ENCODE measurements at places on chromosomes 5 and 9.

GRCh38 chr5:168653626-168654025, 74.5 kb upstream of the PANK3 start:
- DNase-seq = no peak

- DNase-seq = no peak
These were observed 449.5 kb upstream of the TRPC7 start for GRCh38 chr5:136814619-136815378.

GRCh38 chr5:94442991-94443390, 175.4 kb downstream of the KIAA0825 start:
- no peak for DNase-seq

DNA sequence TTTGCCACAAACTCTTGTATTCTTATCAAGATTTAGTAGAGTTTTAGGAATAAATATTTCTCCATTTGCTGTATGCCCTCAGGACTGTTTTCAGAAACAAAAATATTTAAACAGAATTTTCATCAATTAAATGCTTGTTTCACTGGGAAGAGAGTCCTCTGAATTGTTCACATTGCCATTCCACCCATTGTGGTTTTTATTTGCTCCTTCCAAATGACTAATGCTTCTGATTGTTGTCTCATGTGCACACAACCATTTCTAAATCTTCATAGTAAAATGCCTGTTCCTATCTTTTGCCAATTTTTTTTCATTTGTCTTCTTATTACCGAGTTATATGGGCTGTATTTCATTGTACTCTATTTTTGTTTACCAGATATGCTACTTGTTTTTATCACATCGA, 10.6 kb downstream of the MARCOL start:
- no peak for DNase-seq

- no peak for DNase-seq
These were observed 27.2 kb downstream of the WNK2 start for GRCh38 chr9:93210974-93211653.

- no peak for DNase-seq
These were observed 66.0 kb upstream of the PTPRD start for GRCh38 chr9:10678790-10679189.

DNA sequence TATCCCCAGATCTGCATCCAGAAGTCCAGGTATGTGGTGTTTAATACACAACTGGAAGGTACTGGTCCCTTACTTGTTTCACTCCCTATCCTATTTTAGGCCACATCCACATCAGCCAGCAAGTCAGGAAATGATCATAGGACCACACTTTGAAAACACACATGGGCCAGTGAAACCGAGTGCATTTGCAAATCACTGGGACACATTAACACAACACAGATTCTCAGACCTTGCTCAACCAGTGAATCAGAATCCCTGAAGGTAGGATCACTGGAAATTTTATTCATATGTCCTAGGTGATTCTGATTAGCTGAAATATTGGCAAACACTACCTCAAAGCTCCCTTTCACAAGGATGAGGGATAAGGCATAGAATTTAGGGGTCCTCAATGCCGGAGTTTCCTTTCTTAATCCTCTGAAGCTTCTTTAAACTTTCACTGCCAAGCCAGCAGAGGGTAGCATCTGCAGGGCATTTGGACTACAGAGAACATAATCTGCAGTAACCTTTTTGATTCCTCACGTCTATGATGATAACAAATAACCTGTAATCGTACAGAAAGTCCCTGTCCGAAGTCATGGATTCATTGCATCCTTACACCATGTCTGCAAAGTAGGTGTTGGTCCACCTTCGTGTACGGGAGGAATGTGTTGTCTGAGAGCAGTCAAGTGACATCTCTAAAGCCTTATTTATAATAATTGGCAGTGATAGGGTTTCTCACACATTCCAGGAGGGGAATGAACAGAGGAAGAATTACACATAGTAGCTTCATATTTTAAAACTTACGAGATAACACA, 11.0 kb upstream of the ABLIM3 start:
- DNase-seq = no peak

DNA sequence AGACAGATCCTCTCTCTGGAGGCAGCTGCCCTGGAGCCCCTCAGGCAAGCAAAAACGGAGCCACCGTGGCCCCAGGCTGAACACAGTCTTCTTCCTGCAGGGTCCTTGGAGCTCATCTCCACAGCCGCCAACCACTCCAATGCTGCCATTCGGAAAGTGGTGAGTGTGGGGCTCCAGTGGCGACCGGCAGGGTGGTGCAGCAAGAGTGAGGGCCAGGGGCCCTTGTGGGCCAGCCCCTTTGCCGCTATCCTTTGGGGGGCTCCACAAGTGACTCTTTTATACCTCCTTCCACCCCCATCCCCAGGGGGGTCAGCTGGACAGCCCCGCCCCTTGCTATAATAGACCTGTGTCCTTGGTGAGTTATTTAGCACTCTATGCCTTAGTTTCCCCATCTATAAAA, 47.4 kb upstream of the SUSD3 start:
- DNase-seq = no peak

- DNase-seq = no peak
These were observed 117.8 kb downstream of the CCDC192 start for GRCh38 chr5:127820910-127821553.

- peak; percentile 88 for DNase-seq
These were observed 6.8 kb upstream of the TOR2A start for GRCh38 chr9:127741831-127742434.

DNA sequence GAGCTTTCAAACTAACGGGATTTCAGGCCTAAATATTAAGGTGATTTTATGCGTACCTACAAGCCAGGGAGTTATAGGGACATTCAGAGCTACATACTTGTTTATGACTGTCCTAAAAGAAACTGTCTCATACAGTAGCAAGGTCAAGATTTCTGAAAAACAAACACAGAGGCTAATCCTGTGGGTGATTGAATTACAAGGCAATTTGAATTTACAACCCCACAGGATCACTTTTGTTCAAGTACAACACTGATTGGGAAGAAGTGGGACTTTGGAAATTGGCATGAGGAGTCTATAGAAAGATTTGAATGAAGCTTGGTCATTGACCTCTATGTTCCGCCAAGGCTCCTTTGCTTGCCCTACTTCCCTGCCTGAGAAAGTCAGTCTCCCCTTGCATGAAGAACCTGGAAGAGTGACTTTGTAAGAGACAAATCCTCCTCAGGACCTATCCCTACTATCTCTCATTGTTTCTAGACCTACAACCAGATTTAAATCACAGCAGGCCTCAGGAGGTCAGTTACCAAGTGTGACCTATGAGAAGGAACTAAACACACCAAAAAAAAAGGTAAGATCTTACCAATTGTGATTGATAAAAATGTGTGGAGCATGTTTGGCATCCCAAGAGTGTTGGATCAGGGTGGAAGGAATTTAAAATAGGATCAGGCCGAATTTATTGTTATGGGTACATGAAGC, 38.4 kb upstream of the CDC42SE2 start:
- no peak for DNase-seq

DNA sequence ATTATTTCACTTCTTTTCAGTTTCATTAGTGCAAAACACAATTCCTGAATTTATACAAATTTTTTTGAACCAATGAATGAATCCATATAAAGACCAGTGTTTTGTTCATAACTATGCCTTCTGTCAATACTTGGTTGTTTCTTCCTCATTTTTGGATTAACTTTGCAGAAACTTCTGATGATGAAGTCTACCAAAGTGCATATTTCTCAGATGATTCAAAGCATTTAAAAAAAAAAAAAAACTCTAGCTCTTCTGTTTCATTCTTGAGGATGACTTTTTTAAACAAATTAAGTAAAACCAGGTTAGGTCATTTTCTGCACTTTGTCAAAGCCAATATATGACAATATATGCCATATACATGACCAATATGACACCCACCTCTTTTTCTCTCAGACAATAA, 92.6 kb downstream of the CHSY3 start:
- DNase-seq = no peak

GRCh38 chr5:37975531-37975930, 135.7 kb upstream of the GDNF start:
- no peak for DNase-seq

- no peak for DNase-seq
These were observed 215.1 kb downstream of the SEC61B start for GRCh38 chr9:99437145-99437544.

- no peak for DNase-seq
These were observed 164.4 kb upstream of the EFNA5 start for GRCh38 chr5:107835096-107835495.

DNA sequence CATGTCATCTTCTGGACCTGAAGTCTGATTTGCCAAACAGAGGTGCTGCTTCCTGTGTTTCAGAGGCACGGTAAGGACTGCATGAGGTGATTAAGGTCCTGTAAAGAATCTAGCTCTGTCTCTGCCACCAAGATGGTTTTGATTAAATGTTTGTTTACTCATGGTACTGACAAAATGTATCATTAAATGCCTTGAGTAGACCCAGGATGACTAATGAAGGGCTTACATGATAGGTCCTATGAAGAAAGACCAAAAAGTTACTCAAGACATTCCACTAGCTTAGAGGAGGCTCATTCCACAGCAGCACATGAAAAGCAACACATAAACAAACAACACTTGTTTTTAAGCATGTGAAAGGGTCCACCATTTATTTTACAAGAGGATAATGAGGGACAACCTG, 100.9 kb downstream of the BOD1 start:
- peak; percentile 38 for DNase-seq

DNA sequence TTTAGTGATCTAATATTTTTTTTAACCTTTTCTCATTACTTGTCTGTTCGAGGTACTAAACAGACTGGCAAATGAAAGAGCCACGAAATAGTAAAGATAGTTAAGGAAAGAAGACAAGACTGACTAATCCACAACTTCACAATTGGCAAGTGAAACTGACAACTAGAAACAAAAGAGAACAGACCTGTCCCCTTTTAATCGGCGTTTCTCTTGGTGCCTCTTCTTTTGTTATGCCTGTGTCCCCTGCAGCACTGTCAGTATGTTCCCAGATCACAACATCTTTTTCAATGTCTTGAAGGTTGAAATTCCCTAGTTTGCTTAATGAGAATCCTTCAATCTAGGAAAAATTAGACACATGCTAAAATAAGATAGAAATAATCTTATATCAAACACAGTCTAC, 26.1 kb downstream of the TUT7 start:
- DNase-seq = no peak

GRCh38 chr5:59348189-59348588, 545.3 kb downstream of the PDE4D start:
- no peak for DNase-seq

DNA sequence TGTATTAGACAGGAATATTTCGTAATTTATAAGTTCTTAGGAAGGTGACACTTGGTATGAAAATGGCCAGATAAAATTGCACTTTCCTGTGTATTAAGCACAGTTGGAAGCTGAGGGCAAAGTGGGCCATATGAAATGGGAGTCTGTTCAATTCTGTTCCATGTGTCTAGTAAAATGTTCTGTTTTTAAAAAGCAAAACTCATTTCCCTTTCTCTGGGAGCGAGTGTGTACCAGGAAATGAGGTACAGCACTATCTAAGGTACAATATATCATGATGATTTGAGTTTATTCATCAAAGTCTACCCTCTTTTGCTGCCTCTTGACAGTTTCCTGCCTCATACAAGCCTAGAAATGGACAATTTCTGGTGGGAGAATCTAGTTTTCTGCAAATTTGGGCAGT, 51.2 kb upstream of the KCNN2 start:
- DNase-seq = no peak

GRCh38 chr5:123440456-123441181, 17.4 kb upstream of the CEP120 start:
- no peak for DNase-seq

- DNase-seq = no peak
These were observed 35.1 kb downstream of the TDRD7 start for GRCh38 chr9:97447001-97447400.

DNA sequence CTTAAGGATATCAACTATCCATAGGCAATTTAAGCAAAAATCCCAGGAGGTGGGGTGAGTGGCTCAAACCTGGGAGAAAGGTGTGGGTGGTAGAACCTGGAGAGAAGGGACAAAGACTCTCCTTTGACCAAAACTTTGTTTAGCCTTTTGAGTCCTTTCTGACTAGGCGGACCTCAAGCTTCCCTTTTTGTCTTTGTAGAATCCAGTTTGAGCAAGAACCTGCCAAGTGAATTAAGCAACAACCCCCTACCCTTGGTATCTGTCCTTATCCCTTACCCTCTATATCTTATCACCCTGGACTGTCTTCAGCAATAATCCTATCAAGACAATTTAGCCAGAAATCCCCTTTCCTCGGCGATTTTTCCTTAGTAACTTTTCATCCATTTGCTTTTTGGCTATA, 53.5 kb upstream of the SLC28A3 start:
- no peak for DNase-seq

GRCh38 chr5:142095035-142095434, 13.5 kb upstream of the NDFIP1 start:
- no peak for DNase-seq

DNA sequence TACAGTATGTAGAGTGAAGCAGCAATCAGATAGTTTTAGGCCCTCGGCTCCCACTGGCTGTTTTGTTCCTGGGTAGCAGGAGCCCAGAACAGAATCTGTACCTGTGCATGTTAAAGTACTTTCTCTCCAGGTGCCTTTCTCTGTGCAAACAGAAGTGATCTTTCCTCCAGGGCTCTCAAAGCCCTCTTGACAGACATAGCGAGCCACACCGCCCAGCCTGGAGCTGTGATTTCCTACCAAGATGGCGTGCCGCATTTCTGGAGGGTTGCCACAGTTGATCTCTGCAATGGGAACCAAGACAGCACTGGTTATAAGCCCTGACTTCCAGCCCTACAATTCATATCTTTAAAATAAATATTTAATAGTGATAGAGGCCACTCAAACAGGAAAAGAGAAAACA, 50.9 kb downstream of the SUSD1 start:
- DNase-seq = no peak

GRCh38 chr9:136441681-136442245, 2.1 kb upstream of the INPP5E start:
- DNase-seq = no peak

- DNase-seq = peak; percentile 11
These were observed 39.1 kb downstream of the SHLD3 start for GRCh38 chr5:65663804-65664521.

- peak; percentile 89 for DNase-seq
These were observed 17.8 kb upstream of the CYSTM1 start for GRCh38 chr5:140157032-140157781.

DNA sequence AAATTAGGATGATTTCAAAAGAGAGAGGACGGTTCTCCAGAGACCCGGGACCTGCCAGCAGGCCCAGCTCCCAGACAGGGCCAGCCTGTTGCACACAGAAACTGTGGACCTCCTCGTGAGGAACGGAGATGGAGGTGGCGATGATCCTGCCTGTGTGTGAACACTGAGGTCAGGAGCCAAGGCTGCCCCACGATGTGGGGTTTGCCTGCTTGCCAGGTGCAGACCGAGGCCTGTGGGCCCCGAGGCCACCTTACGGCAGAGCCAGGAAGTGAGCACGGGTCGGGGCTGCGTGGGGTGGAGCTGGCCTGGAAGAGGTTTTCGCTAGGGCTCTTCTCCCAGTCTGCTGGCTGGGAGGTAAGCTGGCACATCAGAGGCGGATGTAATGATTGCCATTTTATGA, 4.3 kb downstream of the FAM163B start:
- no peak for DNase-seq

GRCh38 chr9:126162611-126163381, 163.8 kb upstream of the MVB12B start:
- DNase-seq = no peak

DNA sequence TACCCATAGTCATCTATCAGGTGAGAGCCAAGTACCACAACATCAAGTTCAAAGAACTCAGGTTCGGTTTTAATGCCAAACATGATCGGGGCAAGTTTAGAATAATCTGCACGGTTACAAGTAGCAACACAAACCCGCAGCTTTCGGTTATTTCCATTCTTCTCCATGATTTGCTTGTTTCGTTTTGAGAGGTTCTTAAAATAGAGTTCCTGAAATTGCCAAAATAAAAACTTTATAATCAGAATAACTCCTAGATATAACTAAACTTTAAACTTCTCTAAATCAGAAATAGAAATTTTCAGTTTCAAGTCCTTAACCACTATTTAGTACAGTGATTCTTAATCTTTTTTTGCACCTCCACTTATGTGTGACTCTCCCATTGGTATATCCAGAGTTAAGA, 9.1 kb downstream of the GNE start:
- no peak for DNase-seq

Data from NCI-H460 (cell line).